ENCODE measurements at places on chromosomes 6 and 20.
A peak's percentile ranks its signal among the peaks of the same experiment; 100 is the strongest.

DNA sequence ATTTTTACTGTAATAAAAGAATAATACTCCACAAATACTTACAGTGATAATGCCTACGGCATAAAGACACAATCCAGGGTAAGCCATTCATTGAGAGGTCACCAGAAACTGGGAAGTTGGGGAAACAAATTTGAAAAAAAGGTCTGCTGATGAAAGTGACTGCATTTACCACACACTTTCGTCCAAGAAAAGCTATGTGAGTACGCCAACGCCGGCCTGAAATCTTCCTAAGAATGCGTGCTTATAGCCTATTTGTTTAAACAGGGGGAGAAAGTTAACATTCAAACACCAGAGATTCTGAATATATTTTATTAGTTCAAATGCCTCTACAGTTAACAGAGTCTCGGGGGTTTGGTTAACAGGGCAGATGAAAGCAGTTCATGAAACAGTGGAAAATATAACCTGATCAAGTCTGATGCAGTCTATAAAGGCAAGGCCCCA lies 657 bp upstream of the LTV1 start:
- no peak for DNase-seq

DNA sequence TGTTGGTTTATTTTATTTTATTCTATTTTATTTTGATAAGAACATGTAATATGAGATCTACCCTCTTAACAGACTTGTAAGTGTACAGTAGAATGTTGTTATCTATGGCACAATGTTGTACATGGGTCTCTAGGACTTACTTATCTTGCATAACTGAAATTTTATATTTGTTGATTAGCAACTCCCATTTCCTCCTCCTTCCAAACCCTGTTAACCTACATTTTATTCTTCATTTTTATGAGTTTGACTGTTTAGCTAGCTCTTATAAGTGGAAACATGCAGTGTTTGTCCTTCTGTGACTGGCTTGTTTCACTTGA lies 37.9 kb upstream of the BCAS1 start:
- DNase-seq = no peak

DNA sequence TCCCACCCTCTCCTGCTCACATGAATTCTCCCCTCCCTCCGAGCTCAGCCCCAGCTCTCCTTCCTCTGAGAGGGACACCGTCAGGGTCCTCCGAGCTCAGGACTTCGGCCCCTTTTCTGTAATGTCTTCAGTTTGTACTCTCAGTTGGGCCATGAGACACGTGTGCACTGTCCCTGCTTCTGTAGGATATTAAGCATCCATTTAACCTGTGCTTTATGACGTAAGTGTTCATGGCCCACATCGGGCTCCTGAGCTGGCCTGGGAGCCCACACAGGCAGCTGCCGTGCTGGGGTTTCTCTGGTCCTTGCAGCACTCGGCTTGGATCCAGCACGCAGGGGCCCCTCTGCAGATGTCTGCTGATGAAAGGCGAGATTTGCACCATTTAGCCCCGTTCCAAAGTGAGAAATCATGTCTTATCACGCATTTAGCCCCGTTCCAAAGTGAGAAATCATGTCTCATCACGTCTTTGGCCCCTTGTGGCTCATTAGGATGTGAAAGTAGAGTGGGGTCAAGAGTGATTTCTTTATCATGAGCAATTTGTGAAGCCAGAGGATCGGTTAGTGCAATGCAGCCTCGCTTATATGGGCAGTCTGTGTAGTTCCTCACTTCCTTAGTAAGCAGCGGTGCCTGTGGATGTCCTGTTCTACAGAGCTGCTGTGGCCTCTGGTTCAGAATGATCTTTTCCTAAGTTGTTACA lies 25.3 kb downstream of the DUSP22 start:
- DNase-seq = no peak

DNA sequence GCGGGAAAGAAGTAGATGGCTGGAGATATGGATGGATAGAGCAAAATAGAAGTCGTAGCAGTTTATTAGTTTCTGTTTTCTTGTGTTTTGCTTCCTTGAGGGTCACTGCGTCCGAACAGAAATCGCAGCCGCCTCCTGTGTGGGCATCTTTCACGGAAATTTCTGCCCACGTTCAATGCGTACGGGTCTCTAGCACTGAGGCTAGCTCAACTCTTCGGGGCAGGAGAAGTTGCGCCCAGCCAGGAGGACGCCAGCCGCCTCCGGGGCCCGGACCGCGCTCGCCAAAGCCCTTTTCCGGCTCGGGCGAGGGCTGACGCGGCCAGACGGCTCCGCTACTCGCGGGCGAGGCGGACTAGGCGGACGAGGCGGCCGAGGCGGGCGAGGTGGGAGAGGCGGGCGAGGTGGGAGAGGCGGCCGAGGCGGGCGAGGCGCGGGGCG lies 814 bp downstream of the TFAP2B start:
- peak; percentile 34 for DNase-seq

DNA sequence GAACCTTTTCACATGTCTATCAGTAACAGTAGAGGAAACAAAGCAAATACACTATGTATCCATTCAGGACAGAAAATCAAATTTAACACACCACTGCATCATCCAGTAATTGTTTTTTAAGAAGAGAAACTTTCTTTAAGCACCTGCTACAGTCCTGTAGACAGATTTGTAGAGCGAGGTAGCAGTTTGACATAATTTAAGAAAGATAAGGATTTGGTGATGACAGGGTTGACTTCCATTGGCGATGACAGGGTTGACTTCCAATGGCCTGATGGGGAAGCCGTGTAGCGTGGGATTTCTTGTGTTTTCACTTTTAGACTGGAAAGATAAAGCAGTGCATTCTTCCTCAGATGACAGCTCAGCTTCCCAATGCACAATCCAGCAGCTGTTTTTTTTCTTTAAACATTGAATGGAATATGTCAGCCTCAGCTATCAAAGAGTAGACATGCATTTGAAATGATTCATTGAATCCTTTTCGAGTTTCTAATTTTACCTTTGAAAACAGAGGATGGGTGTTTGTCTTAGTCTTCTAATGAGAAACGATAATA lies 68.5 kb downstream of the ECT2L start:
- no peak for DNase-seq

DNA sequence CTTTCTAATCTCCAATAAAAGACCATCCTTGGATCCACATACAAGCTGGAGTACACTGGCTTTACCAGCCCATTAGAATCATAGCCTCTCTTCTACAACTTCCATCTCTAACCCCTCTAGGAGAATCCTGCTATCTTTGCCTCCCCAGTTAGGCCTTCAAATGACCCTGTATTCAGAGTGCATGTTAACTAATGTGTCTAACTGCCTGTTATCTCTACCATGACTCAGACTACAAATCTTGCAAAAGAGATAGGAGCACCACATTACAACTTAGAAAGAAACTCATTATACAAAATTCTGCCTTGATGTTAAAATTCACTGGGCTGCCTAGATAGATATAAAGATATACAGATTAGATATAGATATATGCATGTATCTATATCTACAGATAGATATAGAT lies 28.2 kb downstream of the GPR63 start:
- DNase-seq = no peak

GRCh38 chr20:48995589-48995988 lies 50.5 kb upstream of the CSE1L start:
- no peak for DNase-seq

- DNase-seq = no peak
These were observed 234.9 kb downstream of the BCKDHB start for GRCh38 chr6:80341330-80341729.

DNA sequence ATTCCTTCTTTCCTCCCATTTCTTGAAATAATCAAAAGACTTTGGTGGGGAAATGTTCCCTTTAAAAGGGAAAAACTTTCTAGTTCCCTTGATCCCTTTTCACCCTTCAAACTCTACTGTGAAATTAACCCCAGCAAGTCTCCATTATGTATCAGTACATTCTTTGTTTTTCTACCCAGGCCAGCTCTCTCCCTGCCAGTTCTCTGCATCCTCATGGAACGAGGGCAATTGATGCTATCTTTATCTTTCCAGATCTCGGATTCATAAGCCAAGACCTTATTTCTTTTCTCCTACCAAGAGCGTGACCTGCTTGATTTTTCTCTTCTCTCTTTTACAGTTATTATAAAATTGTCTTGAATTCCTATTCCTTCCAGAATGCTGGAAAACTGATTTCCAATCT lies 75.8 kb downstream of the ADGRB3 start:
- DNase-seq = no peak

DNA sequence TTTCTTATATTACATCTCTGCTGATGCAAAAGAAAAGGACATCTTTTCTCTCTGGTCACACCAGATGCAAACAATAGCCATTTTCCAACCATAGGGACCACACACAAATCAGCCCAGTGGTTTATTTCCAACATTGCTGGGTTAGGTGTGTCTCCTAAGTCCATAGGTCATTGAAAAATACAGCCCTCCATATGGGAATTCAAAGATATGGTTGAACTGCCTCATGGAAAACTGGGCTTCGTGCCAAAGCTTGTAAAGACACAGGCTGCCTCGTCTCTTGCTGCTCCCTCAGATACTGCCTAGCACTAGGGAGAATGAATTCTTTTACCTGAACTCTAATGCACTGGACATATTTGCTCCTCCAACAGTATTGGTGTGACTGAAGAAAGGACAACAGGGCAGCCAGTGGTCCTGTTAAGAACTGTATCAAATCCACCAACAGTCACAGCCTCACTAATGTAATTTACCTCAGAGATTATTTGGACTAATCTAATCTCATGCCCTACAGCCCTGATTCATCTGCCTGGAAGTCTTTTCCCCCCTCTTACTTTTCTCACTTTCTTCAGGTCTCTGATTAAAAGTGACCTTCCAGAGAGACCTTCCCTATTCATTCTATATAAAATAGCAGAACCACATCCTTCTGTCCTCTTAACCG lies 48.3 kb upstream of the TBC1D32 start:
- peak; percentile 48 for DNase-seq

DNA sequence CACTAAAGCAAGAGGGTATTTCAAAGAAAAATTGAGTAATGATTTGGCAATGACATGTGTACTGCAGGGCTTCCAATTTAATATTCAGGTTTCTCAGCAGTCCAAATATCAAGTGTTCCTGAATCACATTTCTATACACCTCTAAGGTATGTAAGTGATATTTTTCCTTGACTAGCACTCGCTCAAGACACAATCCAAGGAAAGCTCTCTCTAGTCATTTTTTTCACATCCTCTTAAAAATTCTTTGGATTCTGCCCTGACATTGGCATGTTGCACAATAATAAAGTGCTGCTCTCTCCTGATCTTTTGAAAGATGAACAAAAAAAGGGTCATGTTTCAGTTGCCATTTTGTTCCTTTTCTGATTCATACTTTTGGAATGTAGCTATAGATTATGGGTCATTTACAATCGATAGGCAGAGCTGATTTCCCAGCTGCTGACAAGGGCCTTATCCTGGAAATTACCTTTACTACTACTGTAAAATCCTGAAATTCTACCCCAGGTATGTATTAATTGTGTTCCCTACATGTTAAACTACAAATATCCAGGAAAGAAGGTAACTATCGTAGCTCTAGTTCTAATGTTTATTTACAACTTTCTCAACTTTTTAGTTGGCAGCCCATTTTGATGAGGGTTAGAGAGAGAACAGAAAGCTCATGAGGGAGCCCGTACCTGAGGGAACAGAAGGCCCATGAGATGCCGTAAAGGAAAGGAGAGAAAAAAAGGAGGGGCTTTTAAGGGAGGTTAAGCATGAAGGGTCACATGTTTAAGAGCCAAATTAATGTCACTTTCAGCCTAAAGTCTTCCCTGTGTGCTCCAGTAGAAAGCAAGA lies 22.2 kb upstream of the ADGRG6 start:
- no peak for DNase-seq

GRCh38 chr6:71529769-71530168 lies 241.2 kb downstream of the OGFRL1 start:
- no peak for DNase-seq

All from HuH-7 (cell line).